ENCODE measurements at places on chromosomes 7 and 10.

- H3K4me3 ChIP-seq = no peak overlapping the region
- H3K27ac ChIP-seq = no peak overlapping the region
- no peaks in the 10 kb centered on the region for H3K27me3 ChIP-seq
- H3K4me1 ChIP-seq = no peaks in the 10 kb centered on the region
Measured at GRCh38 chr10:64750672-64751071, 1229.5 kb downstream of the REEP3 start.

- H3K27me3 ChIP-seq = no peaks in the 10 kb centered on the region
- H3K4me1 ChIP-seq = no peaks in the 10 kb centered on the region
- H3K4me3 ChIP-seq = no peak overlapping the region
- no peak overlapping the region for H3K27ac ChIP-seq
- DNase-seq = no peak
Measured at GRCh38 chr7:114155116-114156110, 236.6 kb upstream of the PPP1R3A start.

DNA sequence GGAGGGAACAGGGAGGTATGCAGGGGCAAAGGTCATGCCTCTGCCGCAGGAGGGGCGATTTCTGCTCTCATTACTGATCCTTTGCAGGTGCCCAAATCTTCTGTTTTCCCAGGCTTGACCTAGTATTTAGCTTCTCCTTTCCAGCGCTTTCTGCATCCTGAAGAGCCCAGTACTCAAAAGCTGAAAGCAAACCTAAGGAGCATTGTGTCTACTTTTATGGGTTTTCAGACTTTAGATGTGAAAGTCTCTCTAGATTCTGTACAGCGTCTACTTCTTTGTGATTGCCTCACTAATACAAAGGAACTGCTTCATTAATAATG, 560 bp downstream of the GBF1 start:
- H3K27ac ChIP-seq = peak overlapping the region; percentile 90
- no peaks in the 10 kb centered on the region for H3K27me3 ChIP-seq

- no peaks in the 10 kb centered on the region for H3K36me3 ChIP-seq
- H3K4me1 ChIP-seq = no peaks in the 10 kb centered on the region
- no peak for DNase-seq
- no peak overlapping the region for H3K4me3 ChIP-seq
- H3K27ac ChIP-seq = no peak overlapping the region
Measured at GRCh38 chr10:18460032-18460431, 191.4 kb downstream of the NSUN6 start.

- H3K4me3 ChIP-seq = no peak overlapping the region
- peaks cover 3% of the 10 kb centered on the region for H3K4me1 ChIP-seq
- H3K36me3 ChIP-seq = no peaks in the 10 kb centered on the region
- no peaks in the 10 kb centered on the region for H3K27me3 ChIP-seq
- no peak for DNase-seq
Measured at GRCh38 chr10:91520661-91521060, 110.5 kb downstream of the HECTD2 start.

DNA sequence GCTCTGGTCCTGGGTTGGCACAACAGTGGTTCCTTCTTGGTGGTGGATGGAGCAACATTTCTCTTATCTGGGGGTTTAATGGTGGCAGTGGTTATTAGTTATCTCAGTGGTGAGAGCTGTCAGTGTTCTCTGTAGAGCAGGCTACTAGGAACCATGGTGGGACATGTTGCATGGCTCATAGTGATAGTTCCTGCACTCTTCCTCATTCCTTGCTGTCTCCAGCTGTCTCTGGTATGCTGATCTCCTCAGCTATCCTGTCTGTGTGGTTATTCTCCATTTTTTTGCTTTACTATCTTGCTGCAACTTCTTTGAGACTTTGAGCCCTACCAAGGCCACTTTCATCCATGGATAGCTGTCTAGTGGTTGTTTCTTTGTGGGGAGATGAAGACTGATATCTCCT, 44.0 kb downstream of the CCDC7 start:
- H3K36me3 ChIP-seq = peaks cover 27% of the 10 kb centered on the region
- H3K4me3 ChIP-seq = no peak overlapping the region
- no peaks in the 10 kb centered on the region for H3K4me1 ChIP-seq
- H3K27me3 ChIP-seq = no peaks in the 10 kb centered on the region

DNA sequence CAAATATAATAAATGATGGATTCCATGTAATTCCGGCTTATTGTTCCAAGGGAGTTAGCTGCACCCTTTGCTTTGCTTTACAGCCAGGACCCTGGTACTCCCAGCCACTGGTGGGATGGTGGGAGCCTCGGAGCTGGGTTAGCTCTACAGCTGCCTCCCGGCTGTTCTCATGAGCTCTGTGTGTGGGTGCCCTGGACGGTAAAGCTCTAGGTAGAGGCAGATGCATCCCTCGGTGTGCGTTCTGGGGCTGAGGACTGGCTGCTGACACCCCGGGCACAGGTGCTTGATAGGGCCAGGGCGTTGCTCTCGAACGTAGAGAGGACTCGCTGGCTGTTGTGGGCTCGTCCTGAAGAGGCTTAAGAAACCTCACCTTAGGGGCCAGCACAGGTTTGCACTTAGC, 50.1 kb downstream of the PFKP start:
- no peak for DNase-seq
- no peak overlapping the region for H3K4me3 ChIP-seq
- no peaks in the 10 kb centered on the region for H3K27me3 ChIP-seq
- H3K27ac ChIP-seq = no peak overlapping the region
- H3K36me3 ChIP-seq = peaks cover 68% of the 10 kb centered on the region
- H3K4me1 ChIP-seq = no peaks in the 10 kb centered on the region

- H3K27me3 ChIP-seq = no peaks in the 10 kb centered on the region
- H3K27ac ChIP-seq = no peak overlapping the region
- no peaks in the 10 kb centered on the region for H3K4me1 ChIP-seq
- no peak overlapping the region for H3K4me3 ChIP-seq
Measured at GRCh38 chr7:132865366-132866143, 216.3 kb downstream of the CHCHD3 start.

GRCh38 chr7:88217675-88218428, 2.0 kb downstream of the SRI start:
- no peak overlapping the region for H3K4me3 ChIP-seq
- H3K36me3 ChIP-seq = peaks cover 10% of the 10 kb centered on the region
- peak overlapping the region; percentile 86 for H3K27ac ChIP-seq
- H3K4me1 ChIP-seq = peaks cover 6% of the 10 kb centered on the region
